Lung (tissue), 17 donors: ENCODE measurements at places on chromosomes 6 and 20.

DNA sequence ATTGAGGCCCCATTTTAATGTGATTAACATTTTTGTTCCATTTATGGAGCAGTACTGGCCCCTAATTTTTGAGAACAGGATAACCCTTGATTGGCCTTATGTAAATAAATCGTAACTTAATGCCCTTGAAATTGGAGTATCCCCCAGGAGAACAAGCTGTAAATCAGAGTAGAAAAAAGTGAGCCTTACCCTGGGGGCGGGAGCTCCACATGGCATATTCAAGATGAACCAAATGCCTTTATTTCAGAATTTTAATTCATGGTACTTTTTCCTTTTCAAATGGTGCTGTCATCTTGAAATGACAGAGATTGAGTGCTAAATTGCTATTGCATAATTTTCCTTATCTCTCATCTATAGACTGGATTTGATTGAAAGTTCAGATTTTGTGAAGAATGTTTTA lies 809.5 kb upstream of the FLRT3 start:
- no peak for DNase-seq

GRCh38 chr6:113629256-113629655 lies 227.9 kb upstream of the MARCKS start:
- DNase-seq = no peak

DNA sequence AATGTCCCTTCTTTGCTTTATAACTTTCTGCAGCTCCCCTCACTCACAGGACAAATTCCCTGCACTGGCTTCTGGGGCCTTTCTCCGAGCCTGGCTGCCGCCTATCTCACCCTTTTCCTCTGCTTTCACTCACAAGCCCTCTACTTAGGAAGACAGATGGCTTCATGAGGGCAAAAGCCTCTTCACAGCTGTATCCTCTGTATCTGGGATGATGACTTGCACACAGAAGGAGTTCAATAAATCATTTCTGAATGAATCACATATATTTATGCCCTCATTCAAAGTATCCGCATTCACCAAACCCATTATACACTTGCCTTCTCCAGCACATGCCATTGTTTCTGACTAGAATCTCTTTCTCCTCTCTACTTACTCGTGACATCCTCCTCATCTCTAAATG lies 159.0 kb upstream of the RIPOR2 start:
- peak; percentile 21 for DNase-seq

GRCh38 chr6:13573669-13574110 lies 711 bp upstream of the SIRT5 start:
- DNase-seq = peak; percentile 46

DNA sequence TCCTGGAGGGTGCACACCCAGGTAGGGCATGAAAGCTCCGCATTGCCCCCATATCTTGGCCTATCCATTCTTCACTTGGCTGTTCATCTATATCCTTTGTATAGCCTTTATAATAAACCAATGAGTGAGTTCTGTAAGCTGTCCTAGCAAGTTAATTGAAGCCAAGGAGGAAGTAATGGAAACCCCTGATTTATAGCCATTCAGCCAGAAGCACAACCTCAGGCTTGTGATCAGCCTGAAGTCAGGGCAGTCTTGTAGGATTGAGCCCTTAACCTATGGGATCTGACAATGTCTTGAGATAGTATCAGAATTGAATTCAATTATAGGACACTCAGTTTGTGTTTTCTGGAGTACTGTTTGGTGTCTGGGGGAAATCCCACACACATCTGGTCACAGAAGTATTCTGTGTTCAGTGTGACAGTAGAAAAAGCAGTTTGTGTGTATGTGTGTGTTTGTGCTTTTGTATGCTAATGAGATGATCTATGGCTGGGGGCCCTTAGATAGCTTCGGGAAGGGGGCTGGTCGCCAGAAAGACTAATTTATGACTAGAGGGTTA lies 5.7 kb downstream of the NT5E start:
- DNase-seq = no peak

DNA sequence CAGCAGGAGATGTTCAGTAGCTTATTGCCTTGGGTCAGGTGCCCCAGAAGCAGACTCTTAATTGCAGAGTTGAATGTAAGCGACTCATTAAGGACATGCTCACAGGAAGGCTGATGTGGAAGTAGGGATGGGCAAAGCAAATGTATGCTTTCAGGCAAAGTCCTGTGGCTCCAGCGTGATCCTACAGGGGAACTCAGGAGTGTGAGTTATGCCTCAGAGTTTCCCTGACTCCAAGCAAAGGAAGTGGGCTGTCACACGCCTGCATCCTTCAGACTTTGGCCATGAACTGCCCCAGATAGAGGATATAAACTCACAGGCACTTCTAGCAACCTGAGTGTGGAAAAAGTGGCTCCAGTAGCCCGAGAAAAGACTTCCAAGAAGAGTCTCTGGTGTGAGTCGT lies 64.9 kb upstream of the ZNF133 start:
- DNase-seq = no peak

- no peak for DNase-seq
These were observed 23.3 kb upstream of the CST1 start for GRCh38 chr20:23774081-23774480.

GRCh38 chr6:3228046-3228671 lies 706 bp upstream of the TUBB2B start:
- DNase-seq = peak; percentile 62

GRCh38 chr6:101125380-101125971 lies 244.3 kb upstream of the ASCC3 start:
- DNase-seq = peak; percentile 18

- DNase-seq = no peak
These were observed 28.5 kb upstream of the TMEM14A start for GRCh38 chr6:52642368-52642767.

- DNase-seq = no peak
These were observed 144.8 kb downstream of the ADGRG6 start for GRCh38 chr6:142446576-142446975.

GRCh38 chr6:43951063-43951755 lies 176.0 kb downstream of the MRPL14 start:
- peak; percentile 73 for DNase-seq

GRCh38 chr6:76814496-76815458 lies 648.5 kb downstream of the HTR1B start:
- peak; percentile 22 for DNase-seq

DNA sequence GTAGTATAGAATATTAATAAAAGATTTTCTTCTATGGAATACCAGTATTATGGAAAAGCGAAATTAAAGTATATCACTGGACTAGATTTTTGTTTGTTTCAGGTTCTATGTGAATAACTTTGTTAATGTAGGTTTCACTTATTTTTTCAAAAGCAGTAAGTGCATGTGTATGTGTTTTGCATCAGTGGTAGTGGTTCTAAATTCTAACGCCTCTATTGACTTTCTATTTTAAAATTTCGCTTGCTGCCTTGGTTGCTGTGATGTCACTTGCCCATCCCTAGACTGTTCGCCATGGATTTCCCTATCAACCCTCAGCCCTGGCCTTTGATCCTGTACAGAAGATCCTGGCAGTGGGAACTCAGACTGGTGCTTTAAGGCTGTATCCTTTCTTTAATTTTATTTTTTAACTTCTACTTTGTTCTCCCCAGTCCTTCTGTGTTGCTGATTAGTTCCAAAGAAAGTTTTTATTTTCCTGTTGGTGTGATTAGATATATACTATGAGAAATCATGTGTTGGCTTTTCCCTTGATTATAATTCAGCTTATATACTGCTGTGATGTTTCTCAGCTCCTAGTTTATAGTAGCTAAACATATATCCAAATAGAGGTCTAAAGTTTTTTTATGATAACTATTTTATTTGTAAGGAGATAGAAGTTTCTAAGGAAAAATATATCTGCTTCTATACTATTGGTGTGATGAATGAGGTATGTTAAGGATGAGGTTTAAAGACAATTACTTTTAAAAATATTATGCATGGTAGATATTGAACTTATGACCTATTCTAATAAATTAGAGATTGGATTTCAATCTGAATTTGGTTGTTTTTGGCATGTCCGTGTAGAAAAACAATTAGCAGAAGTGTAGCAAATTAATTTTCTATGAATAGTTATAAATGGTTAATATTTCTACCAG lies 1.7 kb downstream of the STXBP5 start:
- DNase-seq = no peak

DNA sequence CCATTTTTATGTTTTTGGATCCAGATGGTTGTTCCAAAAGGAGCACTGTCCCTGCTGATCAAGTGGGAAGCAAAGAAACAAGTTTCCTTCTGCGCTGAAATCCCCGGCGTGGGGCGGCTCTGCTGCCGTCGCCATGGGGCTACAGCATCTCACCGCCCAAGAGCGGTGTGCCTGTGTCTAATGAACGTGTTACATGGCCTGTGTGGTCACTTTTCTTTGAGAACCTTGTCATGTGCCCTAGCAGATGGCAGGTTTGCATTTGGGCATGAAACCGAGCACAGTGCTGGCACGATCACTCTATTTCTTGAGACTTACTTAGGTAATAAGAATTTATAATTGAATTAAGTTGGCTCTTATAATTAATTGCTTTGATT lies 51.9 kb downstream of the ZDHHC14 start:
- no peak for DNase-seq

- DNase-seq = no peak
These were observed 191.4 kb downstream of the NKAIN2 start for GRCh38 chr6:123994891-123995635.

GRCh38 chr6:148396926-148397325 lies 54.3 kb downstream of the SASH1 start:
- DNase-seq = no peak

DNA sequence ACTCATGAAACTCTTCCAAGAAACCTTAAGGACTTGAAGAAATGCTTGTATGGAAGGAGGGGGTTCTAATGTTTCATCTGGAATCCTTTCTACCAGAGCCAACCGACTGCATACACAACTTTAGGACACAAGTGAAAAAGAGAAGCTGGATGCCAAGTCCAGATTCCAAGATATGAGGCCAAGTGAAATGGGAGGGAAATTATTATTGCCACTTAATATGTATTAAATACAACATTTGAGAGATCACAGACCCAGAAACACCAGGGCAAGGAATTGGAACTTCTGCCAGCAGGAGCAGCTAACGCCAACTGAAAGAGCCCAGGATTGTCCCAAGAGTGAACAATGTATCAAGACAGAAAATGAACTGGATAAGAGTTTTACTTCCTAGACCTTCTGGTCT lies 144.2 kb downstream of the ARHGAP18 start:
- DNase-seq = peak; percentile 90

DNA sequence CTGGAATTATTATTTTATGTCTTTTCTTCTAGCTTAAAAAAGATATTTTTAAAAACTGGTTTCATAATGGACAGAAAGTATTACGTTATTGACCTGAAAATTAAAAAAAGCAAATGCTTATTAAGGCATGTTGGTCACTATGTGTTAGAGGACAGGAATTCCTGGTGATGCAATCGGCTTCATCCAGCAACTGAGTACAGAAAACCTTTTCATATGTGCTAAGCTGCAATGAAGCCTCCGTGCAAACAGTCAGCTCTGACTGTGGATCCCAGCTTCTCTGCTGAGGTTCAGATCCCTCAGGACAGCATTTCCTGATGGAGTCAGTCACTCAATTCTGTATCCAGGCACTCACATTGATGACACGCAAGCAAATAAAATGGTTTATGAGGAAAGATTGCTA lies 22.7 kb upstream of the BMP2 start:
- no peak for DNase-seq

DNA sequence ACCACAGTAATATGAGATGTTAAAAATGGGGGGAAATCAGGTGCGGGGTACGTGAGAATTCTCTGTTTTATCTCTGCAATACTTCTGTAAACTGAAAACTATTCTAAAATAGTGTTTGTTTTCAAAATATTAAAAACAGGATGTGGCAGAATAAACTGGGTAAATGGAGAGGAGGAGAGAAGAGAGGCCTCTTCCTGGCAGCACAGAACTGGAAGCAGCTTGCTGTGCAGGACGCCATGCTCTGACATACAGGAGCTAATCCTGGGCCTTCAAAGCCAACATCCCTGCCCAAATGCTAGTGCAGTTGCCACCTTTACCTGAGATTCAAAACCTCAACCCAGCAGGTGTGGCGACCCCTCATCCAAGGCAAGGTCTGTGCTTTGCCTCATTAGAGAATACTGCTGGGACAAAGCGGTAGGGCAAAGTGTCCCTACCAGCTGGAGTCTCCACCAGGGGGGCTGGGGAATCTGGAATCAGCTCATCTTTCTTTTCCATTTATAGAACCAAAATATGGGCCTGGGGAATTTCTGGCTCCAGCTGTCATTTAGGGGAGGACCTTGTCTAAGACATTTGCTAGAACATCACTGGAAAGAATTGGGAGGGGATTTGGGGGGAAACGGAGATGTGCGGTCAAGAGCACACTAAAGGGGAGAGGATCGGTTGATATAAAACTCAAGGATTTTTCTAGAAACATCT lies 67.3 kb downstream of the SCML4 start:
- no peak for DNase-seq

GRCh38 chr6:137413482-137413881 lies 80.7 kb downstream of the OLIG3 start:
- DNase-seq = no peak

DNA sequence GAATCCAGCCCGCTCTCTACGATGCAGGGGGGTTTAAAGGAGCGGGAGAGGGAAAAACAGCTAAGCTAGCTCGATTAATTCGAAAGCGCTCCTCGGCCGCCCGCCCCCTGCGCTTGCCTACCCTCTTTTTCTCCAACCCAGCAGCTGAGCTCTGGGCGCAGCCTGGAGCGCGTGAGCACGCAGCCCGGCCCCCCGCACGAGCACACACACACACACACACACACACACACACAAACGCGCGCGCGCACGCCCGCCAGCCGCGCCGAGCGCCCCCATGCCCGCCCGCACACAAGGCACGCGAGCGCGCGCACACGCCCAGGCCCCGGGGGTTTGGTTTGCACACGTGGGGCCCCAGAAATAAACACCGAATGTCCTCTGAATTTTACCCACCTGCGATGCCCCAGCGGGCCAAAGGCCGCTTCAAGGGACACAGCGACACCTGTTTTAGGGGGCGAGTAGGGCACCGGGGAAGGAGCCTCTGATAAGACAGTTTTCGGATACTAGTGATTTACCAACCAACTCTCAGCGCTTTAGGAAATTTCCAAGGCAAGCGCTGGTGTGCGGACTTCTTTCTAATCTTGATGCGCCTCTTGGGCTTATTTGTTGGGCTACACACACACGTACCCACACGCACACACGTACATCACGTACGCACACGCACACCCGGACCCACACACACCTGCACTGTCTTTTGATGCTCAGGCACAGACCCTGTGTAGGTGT lies 802 bp upstream of the NRN1 start:
- peak; percentile 47 for DNase-seq

- DNase-seq = peak; percentile 65
These were observed 478.4 kb upstream of the SOX4 start for GRCh38 chr6:21115111-21115510.

- peak; percentile 55 for DNase-seq
These were observed 1.3 kb downstream of the KPNA5 start for GRCh38 chr6:116682334-116682712.
